Frontal cortex (tissue), 4 donors: ENCODE measurements at places on chromosomes 5 and 9. TPM values are rescaled to one million over a fixed set of nuclear protein-coding genes. Genes with fewer than 3 reads are reported as not detected.

GRCh38 chr5:67493676-67494075, 297.1 kb upstream of the CD180 start:
- peak; percentile 35 for DNase-seq

DNA sequence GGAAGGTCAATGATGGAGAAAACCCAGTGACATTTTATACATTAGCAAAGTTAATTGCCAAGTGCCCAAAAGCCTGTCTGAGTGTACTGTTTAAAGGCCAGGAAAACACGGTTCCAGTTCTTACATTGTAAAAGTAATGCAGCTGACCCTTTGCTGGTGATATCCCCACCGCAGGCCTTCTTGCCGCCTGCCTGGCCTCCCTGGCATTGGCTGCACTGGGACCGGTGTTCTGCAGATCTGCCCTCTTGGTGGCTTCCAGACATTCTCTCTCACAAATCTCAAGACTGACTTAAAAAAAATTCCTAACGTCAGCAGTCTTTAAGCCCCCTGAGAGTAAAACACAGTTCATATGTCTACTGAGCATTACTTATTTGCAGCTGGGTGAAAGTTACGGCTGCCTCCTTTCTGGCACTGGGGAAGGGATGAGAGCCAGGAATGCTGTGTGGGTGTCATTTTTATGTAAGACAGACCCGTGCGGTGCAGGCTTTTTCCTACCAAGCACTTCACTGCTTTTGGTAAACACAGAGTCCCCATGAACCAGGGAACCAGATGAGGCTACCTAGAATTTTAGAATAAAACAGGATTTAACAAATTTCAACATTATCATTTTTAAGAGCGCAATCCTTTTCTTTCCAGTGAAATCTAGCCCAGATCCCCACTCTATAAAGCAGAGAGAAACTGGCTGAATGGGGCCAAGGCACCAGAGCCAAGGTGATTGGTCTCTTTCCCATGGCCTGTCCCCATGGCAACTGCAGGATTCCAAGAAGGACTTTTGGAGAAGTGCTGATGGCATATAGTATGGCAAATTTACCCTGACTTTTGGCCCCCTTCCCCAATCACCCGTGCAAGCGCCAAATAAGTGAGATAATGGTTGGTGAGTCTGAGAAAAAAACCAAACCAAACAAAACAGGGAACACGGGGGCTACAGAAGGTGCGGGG, 80.8 kb downstream of the LMNB1 start:
- DNase-seq, result no peak

DNA sequence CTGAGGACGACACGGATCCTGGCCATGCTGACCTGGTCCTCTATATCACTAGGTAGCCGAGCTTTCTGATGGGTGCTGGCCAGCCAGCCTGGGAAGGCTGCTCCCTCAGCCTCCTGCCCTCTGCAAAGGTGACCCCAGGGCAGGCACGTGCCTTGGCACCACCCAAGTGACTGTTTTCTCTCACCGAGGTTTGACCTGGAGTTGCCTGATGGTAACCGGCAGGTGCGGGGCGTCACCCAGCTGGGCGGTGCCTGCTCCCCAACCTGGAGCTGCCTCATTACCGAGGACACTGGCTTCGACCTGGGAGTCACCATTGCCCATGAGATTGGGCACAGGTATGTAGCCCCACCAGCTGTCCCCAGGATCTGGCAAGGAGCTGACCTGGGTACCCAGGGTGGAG, 3.8 kb downstream of the ADAMTS13 start:
- DNase-seq, result no peak

DNA sequence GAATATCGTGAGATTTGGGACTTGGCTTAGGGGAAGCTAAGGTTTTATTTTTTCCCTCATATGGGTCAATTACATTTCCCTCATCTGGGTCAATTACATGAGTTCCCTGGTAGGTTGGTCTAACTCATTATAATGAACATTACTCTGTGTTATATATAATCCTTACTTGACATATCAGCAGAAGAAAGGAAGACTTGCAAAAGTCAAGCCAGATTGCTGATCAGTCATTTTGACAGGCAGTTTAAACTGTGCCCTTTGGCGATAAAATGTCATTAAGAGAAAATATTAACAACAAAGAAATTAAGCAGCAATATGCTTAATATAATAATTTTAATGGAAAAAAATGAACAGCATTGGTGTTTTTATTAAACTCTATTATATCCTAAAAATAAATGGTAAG, 23.1 kb upstream of the TRPM3 start:
- no peak for DNase-seq

DNA sequence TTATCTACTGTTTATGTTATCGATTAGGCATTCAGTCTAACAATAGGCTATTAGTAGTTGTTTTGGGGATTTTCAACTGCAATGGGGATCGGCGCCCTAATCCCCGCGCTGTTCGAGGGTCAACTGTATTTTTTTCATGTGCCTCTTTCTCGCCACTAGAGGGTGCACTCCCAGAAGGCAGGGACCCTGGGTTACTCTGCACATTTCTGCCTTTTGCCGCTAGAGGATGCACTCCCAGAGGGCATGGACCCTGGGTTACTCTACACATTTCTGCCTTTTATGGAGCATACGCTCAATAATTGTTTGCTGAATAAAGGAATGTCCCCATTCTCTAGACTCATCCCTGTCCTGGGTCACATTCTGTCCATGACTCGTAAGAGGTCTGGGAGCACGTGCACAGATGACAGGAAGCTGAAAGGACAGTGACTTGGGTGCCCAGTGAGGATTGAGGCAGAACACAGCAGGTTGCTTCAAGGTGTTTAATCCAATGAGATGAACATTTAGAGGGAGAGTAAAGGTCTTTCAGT, 27.9 kb upstream of the RECK start:
- peak; percentile 55 for DNase-seq

DNA sequence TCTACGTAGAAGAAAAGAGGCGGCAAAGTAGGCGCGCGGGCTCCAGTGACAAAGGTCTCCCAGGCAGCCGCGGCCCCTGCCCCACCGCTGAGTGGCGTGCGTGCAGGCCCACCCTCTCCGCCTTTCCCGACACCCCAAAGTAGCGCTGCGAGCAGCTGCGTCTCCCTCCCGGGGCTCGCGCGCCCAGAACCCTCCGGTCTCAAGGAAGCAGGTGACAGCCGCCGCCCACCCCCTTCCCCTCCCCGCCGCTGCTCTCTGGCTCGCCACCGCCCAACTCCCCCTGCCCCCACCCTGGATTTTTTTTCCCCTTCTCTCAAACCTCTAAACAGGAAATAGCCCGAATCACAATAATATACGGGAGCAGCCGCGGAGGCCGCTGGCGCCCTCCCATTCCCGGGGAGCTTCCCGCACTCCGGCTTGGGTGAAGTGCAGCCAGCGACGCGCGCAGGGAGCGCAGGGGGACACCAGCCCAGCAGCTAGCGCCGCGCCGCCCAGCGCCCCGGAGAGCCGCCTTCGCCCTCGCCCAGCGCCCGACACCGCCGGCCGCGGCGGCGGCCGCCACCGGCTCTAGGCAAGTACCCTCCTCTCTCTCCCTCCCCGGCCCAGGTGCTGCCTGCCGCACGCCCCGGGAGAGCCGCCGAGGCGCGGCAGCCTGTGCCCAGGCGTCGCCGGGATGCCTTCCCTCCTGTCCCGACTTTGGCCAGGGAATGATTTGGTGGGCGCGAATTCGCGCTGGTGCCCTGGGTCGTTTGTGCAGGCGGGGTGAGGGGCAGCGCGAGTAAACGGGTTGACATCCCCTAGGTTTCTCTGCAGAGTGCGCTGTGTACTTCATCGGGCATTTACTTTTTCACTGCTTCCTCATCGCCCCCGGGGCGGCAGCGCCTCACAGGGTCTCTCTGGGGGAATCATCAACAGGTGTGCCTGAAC, 52.7 kb upstream of the TJP2 start:
- DNase-seq, result peak; percentile 68

GRCh38 chr5:69242215-69242927, 7.7 kb downstream of the CDK7 start:
- no peak for DNase-seq

The PCDHGB3 gene
- 8.2 TPM for total RNA-seq

The WDR38 gene
- total RNA-seq, result not detected

The TICAM2 gene
- total RNA-seq, result 1.2 TPM
